ENCODE measurements at places on chromosomes 7 and 10.

DNA sequence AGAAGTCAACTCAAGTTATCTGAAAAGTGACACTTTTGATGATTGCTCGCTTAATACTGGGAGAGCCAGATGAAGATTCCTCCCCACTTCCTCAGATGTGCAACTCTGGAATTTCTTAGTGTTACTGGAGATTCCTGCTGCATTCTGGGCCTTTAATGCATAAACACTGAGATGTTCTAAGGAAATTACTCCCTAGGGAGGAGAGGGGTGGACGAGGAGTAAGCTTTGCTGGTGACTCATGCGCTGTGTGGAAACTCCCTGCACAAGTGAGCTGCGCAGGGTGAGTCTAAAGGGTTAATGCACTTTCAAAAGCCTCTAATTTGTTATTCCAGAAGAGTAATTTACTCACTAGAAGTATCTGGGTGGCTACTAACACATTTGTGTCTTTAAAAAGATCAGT is 46.3 kb downstream of the EGFR start:
- DNase-seq = no peak

- DNase-seq = peak; percentile 82
Observed at GRCh38 chr10:48608279-48608681, 3.4 kb upstream of the ARHGAP22 start.

DNA sequence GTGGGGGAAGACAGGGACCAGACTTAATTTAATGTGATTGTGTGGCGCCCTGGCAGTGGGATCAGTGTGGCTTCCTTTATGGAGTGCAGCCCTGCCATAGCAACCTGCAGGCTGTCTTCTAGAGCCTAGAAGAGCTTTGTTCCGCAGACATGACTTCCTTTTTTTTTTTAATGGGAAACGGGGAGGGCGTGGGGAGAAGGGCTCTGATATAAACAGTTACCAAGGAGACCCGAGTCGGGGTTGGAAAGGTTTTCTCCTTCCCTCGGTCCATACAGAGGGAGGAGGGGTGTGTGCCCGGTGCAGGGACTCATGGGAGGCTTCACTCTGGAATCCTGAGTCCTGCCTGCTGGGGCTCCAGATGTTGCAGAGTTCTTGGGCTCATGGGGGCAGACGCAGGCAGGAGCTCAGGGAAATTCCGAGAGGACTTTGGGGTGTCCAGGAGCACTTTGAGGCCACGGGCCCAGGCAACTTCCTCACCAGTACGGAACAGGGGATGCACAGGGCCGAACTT is 26.9 kb downstream of the TMEM120A start:
- no peak for DNase-seq

DNA sequence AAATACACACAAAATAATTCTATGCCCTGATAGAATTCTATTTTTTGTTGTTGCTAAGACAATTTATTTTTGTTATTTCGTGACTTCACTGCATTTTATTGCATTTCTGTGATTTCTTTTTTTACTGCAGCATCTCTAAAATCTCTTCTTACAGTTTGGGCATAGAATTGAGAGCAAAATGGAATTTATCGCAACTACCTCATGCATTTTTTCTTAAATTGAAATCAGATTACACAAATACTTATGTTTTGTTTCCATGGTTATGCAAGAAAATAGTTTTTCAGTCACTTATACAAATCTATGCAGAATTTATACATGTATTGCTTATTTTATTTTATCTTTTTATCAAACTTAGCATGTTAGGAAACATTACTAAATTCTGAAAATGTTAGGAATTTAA is 781.8 kb upstream of the LRRTM3 start:
- no peak for DNase-seq

GRCh38 chr7:23333671-23334246 is 34.6 kb downstream of the MALSU1 start:
- DNase-seq = no peak

DNA sequence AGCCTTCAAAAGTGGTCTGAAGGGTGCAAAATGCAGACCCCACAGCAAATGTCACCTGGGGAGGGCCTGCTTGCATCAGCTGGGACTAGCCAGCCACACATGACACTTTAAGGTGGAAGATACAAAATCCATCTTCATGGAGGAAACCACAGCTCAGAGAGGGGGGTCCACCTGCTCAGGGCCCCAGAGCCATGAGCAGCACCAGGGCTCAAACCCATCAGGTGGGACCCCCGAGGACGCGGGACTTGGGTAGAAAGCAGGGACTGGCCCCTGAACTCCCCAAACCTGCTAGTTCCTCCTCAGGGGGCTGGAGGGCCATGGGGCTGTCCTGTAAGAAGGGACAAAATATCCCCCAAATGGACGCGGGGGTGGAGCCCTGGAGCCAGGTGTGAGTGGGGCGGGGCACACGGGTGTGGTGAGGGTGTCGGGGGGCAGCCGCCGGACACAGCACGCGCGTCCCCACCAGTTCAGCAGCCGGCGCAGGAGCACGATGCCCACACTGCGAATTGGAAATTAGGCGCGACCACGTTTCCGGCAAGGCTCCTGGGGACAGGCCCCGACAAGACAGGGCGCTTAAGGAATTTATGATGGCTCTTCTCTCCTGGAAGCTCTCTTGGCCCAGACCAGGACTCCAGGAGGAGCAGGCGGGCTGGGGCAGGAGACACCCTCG is 8.0 kb downstream of the PDGFA start:
- DNase-seq = no peak

- no peak for DNase-seq
Observed at GRCh38 chr7:26526265-26526587, 234.6 kb downstream of the SNX10 start.

DNA sequence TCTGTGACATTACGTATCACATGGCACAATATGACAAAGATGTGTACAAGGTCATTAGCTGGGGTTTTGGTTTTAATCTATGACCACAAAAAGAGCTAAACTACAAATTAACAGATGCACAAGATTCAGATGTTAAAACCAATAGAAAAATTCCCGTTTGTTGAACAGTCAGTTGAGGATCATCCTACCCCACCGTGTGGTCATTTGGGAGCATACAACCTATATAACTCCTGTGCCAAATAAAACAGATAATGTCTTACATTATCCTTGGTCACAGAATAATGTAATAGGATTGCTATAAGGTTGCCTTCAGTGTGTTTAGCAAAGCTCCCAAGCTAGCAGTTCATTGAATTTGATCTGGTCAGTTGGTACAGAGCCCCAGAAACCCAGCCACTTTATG is 28.2 kb downstream of the ASNS start:
- DNase-seq = no peak

GRCh38 chr10:30014511-30014910 is 44.9 kb downstream of the JCAD start:
- no peak for DNase-seq

DNA sequence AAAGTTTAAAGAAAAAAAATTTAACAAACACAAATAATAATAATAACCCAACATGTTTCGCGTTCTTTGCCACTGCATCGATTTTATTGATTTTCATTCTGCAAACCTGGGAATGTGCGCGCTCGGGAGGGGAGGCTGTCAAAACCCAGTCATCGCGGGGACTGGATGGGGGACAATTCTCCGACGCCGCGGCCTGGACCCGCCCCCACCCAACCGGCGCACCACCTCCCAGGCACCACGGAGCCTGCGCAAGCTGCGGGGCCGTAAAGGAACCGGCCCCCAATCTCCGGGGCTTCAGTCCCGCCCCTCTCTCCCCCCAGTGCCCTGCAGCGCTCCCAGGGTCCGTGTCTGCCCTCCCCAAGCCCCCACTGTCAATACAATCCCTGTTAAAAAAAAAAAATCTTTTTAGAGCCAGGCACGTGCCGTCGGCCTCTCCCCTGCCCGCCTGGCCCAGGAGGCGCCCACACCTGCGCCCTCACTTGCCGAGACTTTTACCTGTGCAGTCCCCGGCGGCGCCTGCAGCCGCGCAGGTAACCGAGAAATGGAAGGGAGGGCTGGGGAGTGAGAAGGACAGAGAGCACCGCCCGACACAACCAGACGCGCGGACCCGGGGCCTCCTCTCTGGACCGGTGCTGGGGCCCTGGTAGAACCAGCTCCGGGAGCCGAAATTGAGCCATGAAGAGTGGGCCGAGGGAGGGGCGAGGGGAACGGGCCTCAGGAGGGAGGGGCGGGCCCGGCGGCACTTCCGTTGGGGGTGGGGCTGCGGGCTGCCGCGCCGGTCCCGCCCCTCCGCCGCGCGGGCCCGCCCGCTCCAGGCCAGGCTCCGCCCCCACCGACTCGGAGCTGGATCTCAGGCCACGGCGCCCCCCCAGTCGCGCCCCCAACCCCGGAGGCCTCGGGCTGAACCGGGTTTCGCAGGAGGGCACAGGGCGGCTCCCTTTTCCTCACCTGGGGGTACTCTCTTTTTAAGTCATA is 7.6 kb upstream of the ZNF503 start:
- DNase-seq = peak; percentile 89

DNA sequence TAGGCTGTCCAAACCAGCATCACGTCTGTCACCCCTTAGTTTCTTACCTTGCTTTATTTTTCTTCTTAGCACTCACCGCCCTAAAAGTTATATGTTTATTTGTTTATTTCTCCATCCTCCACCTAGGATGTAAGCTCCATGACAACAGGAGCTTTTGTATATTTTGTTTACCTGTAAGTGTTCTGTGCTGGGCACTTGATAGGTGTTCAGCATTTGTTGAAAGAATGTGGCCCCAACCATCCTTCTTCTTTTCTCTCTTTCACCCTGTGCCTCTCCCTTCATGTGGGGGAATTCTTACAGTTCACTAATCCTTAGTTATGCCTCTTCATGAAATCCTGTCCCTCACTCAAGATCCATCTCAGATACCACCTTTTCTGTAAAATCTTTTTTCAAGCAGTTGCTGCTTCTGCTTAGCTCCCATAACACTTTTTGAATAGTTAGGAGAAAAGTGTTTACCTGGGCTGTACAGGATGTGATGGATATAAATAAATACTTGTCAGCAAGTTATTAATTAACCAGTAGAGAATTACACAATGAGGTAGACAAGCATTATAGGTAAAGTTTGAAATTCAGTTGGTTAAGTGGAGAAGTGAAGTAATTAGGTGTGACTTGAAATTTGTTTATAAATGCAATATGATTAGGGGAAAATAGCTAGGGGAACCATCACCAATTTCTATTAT is 9.7 kb downstream of the AHR start:
- DNase-seq = no peak

DNA sequence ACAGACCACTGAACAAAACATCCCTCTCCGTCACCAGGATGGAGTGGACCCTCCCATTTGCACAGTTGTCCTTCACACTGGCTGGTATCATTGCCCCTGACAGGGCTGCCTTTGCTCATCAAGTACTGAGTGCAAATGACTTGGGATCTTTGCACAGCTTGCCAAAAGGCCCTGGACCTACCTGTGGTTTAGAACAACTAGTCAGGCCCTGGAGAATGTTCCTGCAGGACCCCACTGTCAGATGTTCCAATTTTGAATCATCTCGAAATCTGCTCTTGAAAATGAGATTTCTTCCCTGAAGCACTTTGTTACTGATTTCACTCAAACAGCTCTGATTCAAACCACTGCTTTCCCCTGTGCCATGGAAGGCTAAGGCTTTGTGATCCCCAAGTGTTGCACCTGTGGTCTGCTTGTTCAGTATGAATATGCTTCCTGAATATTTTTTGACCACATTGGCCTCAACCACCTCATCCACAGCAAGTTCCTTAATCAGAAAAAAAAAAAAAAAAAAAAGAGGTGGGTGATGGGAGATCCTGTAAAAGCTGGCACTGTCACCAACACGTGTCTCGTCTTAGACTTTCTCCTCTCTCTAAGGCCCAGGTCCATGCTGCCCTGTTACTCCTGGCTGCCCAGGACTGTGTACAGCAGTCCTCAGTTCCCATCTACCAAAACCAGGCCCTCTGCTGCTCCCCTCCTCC is 2.7 kb upstream of the AOAH start:
- no peak for DNase-seq

- DNase-seq = no peak
Observed at GRCh38 chr7:80608336-80608735, 30.1 kb upstream of the CD36 start.

DNA sequence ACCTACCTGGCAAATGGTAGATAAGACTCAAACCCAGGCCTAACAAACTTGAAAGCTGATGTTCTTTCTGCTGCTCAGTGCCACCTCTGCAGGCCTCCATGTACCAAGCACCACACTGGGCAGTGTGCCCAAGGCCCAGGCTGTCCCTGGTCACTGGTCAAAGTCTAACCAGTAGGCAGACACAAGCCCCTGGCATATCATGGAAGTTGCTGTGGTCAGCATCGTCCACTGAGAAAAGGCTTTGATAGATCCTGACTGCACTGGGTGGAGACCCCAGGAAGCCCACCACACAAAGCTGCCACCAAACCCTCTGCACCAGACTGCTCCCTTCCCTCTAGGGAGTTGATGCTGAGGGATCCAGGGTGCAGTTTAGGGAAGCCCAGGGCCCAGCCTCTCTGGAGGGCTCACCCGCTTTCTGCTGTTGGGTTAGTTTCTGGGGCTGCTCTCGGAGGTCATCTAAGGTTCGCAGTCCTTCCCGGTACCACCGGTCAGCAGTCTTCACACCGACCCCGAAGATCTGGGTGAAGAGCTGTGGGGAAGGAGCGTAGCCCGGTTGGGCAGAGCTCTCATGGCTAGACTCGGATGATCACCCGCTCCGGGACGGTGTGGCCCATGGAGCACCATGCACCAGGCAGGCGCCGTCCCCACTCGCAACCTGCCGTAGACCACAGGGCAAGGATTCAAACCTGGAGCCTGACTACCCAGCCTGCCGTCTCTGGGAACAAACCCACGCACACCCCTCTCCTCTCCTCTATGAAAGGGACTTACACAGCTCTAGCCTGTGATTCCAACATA is 6.0 kb downstream of the POLM start:
- DNase-seq = no peak

GRCh38 chr7:114182837-114183236 is 231.8 kb upstream of the FOXP2 start:
- DNase-seq = no peak

DNA sequence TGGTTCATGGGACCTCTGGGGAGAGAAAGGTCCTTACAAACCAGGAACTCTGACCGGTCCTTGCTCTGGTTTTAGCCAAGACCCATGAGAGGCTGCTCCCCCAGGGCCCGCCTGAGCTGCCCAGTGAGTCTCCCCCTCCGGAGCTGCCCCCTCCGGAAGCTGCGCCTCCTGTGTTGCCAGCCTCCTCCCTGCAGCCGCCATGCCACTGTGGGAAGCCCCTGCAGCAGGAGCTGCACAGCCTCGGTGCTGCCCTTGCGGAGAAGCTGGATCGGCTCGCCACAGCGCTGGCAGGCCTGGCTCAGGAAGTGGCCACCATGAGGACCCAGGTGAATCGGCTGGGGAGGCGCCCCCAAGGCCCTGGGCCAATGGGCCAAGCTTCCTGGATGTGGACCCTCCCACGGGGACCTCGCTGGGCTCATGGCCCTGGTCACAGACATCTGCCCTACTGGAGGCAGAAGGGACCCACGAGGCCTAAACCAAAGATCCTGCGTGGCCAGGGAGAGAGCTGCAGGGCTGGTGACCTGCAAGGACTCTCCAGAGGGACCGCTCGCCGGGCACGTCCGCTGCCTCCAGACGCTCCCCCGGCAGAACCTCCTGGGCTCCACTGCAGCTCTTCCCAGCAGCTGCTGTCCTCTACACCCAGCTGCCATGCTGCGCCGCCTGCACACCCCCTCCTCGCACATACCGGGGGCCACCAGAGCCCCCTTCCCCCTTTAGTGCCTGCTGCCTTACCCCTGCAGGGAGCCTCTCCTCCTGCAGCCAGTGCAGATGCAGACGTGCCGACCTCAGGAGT is 40.1 kb downstream of the ZNF467 start:
- DNase-seq = no peak

- DNase-seq = no peak
Observed at GRCh38 chr7:27631391-27631790, 31.3 kb downstream of the HIBADH start.

All from D341Med (cell line).